ENCODE measurements at places on chromosomes 2 and 18.

DNA sequence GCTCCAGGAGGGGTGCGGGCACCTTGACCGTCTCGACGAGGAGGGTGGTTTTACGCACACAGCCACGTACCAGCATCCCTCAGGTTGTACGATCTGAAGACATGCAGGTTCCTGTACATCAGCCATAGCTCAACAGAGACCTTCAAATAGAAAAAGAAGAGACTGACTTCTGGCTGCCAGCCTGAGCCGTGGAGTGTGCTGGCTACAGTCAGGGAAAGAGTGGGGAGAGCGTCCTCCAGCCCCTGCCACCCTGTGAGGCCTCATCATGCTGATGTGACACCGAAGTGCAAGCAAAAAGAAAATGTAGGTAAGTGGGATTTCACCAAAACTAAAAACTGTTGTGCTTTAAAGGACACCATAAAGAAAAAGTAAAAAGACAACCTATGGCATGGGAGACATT, 47.0 kb downstream of the ADI1 start:
- no peak for ATAC-seq

DNA sequence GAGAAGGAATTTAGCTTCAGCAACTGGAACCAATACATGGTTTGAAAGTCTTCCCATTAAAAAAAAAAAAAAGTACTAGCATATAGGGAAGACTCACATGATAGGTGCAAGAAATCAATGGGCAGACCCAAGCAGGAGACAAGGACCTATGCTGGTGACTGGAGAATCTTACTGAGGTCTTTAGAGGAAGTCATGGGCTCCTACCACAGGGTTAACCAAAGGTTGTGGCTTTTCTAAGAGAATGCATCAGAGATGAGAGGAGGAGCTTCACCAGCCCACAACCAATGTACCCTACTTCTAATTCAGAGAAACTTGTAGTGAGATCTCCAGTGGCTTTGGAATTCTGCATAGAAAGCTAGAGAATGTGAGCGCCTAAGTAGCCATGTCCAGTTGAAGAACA, 207.4 kb downstream of the NCKAP5 start:
- no peak for ATAC-seq

DNA sequence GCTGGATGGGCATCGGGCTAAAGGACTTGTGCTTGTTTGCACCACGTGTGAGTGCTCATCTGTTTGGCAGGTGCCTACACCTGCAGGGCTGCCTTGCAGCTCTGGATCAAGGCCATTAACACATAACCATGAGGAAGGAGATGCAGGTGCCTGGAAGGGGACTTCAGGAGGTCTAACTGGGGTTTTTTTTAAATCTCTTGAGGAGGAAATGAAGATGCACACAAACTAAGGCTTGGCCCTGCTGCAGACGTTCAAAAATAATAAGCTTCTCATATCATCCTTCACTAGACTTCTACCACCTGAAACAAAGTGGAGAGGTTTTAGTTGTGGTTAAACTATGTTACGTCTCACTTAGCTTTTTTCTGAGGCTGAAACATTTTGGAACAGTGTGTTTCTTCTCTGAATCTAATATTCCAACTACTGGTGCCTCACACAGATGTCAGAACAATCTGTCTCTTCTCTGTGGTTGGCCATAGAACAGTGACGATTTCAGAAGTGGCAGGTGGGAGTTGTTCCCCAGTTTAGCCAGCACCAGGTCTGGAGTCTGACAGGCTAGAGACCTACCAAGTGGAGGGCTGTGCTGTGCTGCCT, 36.5 kb downstream of the BCL2L11 start:
- ATAC-seq, result no peak

GRCh38 chr2:170848587-170848986, 31.9 kb downstream of the GAD1 start:
- ATAC-seq, result no peak

DNA sequence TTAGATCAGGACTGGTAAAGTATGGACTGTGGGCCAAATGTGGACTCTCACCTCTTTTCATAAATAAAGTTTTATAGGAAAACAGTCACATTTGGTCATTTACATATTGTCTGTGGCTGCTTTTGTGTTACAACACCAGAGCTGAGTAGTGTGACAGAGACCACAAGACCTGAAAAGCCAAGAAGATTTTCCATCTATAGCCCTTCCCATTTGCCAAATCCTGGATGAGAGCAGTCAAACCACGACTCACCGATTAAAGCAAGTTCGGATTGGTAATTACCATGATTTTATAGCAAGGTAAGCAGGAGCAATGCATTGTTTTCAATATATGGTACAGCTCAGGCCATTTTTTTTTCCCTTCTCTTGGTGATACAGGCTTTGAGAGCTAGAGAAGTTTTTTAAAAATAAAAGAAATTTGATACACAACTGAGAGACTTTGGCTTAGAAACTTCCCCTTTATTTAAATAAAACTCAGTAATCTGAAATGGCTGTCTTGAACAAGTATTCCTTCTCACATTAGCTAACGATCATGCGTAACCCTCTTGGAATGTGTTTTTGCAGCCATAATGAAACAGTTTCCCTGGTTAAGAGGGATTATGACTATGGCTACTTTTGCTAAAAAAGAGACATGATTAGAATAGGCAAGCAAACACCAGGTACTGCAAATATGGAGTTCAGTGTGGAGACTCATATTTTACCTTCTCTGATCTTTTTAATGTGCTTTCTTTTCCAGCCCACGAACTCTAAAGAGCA, 9.5 kb upstream of the MALL start:
- ATAC-seq, result no peak

GRCh38 chr2:68948710-68949109, 4.0 kb downstream of the GKN2 start:
- no peak for ATAC-seq

GRCh38 chr2:216757532-216757931, 62.2 kb upstream of the IGFBP5 start:
- no peak for ATAC-seq

DNA sequence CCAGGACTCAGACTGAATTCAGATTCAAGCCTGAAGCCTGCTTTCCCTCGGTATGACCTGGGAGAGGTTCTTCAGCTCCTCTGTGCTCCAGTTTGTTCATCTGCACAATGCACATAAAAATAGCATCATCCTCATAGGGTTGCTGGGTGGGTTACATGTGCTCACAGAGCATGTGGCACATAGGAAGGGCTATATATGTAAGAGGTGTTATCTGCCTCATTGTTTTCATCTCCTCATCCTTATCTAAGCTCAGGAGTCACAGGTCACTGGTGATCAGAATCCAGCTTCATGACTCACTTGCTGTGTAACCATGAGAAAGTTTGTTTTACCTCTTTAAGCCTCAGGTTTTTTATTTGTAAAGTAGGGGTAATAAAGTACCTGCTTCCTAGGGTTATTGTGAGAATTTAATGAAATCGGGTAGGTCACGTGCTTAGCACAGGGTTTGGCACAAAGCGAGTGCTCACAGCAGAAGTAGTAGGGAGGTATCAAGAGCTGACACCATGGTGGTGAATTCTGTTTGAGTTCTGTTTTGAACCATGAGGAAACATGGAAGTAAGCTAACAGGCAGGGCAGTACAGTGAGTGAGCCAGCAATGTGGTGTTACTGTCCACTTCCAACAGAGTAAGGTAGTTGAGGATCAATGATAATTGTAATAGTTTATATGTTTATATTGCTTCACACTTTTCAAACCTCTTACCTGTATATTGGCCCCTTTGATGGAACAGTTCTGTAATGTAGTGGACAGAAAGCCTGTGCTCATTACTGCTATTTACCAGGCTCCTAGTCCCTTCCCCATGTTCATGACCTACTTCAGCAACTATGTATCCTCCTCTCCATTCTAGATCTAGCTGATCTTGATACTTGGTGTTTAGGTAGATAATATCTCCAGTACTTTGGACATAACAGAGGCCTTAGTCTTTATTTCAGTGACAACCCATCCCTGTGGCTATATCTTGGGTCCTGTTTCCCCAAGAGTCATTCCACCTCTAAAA, 141.4 kb upstream of the LTBP1 start:
- ATAC-seq, result no peak

GRCh38 chr18:23585897-23586248, 433 bp downstream of the NPC1 start:
- no peak for ATAC-seq

DNA sequence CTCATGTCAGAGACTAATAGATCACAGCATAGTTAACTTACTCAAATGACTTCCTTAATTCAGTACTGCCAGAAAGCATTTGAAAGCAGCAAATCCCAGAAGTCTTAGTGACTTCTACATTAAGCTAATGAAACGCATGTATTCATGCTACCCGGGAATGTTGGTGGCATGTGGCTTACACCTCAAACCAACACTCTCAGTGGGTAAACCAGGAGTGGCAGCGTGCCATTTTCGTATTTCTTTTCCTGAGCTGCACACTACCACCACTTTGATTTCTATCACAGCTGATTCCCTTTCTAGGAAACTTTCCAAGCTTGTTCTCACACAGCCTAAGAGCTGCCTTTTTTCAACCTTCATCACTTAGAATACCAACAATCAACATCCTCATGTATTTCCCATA, 646.6 kb downstream of the NRXN1 start:
- no peak for ATAC-seq

DNA sequence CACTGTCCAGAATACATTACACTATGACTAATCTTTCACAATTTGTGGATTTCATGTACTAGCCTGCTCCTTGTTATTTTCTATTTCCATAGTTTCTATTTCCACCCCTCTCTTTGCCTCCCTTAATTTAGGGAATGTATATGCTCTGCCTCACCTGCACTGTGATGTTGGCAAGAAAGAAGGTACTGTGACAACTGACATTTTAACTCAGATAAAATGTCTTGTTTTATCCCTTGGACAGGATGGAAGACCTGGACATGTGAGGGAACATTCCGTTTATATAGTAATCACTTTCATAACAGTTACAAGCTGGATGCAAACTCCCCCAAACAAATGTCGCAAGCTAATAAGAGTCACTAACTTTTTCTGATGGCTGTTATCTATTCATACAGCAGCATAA, 21.5 kb upstream of the DSG3 start:
- ATAC-seq, result no peak

GRCh38 chr2:17621781-17622180, 81.3 kb downstream of the VSNL1 start:
- no peak for ATAC-seq

GRCh38 chr2:10678225-10678624, 11.6 kb downstream of the NOL10 start:
- no peak for ATAC-seq

DNA sequence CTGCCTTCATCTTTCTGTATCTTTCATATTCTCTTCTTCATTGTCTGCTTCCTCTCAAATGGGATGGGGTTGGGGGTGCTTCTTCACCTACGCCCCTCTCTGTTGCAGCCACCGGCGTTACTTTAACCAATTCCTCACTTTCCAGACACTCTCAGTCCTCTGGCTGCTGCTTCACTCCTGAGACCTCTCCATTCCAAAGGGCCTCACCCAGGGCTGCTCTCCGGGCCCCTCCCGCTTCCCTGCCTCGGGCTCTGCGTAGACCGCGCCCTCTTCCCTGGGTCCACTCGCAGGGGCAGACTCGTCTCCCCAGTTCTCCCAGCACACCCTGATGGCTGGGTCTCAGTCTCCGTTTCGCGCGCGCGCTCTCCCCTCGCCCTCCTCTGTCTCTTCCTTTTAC, 926 bp downstream of the SERPINB8 start:
- peak; percentile 45 for ATAC-seq

DNA sequence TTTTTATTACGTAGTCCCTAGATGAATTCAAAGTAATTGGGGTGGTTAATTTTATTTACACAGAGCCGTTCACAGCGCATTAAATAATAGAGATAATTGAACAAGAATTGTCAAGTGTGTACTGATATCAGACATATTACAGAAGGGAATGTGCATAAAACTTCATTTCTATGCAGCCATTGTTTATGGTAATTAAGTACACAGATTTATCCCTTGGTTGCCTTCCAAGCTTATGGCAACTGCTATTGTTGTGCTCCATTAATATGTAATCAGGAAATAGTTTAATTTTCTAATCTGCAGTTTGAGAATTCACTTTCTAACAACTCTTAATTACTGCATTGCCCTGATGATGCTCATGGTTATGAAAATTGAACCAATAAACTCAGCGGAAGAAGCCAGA, 47.3 kb upstream of the OTX1 start:
- ATAC-seq, result no peak

- no peak for ATAC-seq
Observed at GRCh38 chr2:204024503-204024902, 87.9 kb downstream of the ICOS start.

DNA sequence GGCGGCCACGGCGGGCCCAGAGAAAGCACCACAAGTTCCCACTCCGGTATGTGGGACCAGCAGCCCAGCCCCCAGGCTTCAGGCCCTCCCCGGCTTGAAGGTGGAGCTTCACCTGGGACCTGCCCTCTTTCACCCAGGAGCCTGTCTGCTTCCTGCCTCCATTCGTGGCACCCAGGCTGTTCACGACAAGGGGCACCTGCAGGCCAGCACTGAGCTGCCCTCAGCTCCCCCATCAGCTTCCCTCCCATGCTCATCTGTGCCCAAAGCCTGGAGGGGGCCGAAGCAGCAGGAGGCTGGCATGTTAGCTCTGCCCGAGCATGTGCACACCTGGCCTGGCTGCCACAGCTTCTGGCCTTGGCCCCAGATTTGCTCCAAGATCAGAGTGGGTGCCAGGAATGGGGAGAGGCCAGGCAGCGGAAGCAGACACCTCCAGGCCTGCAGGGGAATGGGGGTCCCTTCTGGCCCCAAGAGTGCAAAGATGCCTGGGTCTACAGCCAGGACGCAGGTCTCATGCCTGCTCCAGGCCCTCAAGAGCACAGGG, 312.4 kb upstream of the SYT4 start:
- no peak for ATAC-seq

GRCh38 chr2:136167721-136168475, 49.9 kb upstream of the CXCR4 start:
- ATAC-seq, result no peak

DNA sequence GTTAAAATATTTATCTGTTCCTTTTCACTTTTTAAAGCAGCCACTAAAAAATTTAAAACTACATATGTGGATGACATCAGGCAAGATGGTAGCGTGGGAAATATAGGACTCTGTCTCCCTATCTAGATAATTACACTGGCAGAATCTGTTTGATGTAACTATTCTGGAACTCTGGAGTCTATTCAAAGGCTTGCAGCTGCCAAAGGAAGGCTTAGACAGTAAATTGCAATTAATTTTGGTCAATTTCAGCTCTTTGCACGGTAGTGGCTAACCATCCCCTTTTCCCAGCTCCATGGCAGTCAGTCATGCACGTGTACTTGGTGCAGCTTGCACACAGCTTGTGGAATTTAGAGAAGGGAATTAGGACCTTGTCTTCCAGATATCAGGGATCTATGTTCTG, 135.2 kb downstream of the RAB3GAP1 start:
- no peak for ATAC-seq

All from gastroesophageal sphincter (tissue), 4 donors.